ENCODE measurements at places on chromosomes 2 and 18.

DNA sequence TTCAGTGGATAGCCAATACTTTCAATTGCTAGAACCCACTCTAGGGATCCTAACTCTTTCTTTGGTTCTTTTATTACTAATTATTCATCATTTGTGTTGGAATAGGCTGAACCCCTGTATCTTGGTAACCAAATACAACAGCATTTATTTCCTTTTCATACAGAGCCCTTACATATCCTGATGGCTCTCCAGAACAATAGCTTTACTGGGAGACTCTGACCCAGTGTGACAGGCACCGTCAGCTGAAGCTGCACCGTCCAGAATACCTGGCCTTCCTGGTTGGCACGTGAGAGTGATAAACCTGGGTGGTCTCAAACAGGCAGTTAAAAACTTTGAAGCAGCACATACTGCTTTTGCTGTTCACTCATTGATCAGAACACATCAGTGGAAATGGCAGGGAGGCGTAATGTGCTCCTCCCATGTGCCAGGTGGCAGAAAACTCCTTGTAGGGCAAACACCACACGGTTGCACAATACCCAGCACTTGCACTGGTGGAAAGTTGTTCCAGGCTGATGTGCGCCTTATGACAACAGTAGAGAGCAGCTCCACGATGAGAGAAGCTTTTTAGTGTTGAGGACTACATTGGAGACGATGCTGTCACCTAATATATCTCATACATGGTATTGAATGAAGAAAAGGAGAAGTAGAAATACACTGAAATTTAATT, 456.2 kb downstream of the PARD3B start:
- peaks cover 18% of the 10 kb centered on the region for H3K4me1 ChIP-seq
- DNase-seq = no peak
- no peaks in the 10 kb centered on the region for H3K27me3 ChIP-seq
- no peak overlapping the region for H3K4me3 ChIP-seq
- no peak overlapping the region for H3K27ac ChIP-seq
- H3K36me3 ChIP-seq = no peaks in the 10 kb centered on the region

DNA sequence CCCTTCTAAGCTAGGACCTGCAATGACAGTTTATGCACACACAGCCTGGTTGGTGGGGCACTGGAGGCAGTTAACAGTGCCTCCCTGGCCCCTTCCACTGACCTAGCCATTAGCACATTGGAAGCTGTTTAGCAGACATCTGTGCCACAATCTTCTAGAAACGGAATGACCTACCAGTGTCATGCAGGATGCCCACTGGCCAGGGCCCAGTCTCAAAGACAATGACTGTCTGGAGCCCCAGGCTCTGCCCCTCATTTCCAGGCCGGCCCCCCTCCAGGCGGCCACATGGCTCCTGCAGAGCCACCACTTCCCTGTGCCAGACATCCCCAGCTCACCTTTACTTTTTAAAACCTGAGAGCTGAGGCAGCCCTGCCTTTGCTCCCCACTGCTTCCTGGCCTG, 123.5 kb upstream of the CAPN13 start:
- H3K27ac ChIP-seq = no peak overlapping the region
- no peaks in the 10 kb centered on the region for H3K4me1 ChIP-seq
- no peaks in the 10 kb centered on the region for H3K36me3 ChIP-seq
- no peak for DNase-seq
- no peak overlapping the region for H3K4me3 ChIP-seq
- H3K27me3 ChIP-seq = no peaks in the 10 kb centered on the region

DNA sequence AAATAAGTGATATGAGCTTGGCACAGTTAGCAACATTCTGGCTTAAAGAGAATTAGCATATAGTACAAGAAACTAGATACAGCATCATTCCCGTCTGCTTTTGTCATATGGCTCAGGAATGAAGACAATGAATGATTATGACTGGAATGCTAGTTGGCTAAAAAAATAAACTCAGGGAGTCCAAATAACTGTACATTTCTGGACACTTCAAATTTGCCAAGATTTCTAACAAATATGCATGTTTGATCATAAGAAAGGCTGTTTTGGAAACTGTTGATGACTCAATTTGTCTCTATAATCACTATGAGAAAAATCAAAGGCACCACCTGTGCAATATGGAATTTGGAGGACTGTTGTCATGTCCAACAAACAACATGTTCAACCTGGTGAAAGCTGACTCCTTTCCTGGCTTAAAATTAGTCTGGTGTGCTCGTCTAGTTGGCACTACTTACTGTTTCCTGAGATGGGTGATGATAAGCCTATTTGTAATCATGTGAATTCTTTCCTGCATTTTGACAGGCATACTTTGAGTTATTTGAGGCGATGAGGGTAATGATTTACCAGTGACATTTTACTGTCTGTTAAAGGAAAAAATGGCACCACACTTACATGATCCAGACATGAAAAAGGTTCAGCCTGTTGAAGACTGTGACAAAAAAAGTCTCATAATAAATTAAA, 133.9 kb upstream of the CDH20 start:
- H3K27me3 ChIP-seq = no peaks in the 10 kb centered on the region
- H3K36me3 ChIP-seq = no peaks in the 10 kb centered on the region
- H3K4me1 ChIP-seq = no peaks in the 10 kb centered on the region
- H3K27ac ChIP-seq = no peak overlapping the region
- H3K4me3 ChIP-seq = no peak overlapping the region

- no peaks in the 10 kb centered on the region for H3K36me3 ChIP-seq
- H3K27ac ChIP-seq = no peak overlapping the region
- no peak for DNase-seq
- no peak overlapping the region for H3K4me3 ChIP-seq
- H3K4me1 ChIP-seq = no peaks in the 10 kb centered on the region
- H3K27me3 ChIP-seq = no peaks in the 10 kb centered on the region
Observed at GRCh38 chr2:170586571-170587095, 128.5 kb upstream of the SP5 start.

DNA sequence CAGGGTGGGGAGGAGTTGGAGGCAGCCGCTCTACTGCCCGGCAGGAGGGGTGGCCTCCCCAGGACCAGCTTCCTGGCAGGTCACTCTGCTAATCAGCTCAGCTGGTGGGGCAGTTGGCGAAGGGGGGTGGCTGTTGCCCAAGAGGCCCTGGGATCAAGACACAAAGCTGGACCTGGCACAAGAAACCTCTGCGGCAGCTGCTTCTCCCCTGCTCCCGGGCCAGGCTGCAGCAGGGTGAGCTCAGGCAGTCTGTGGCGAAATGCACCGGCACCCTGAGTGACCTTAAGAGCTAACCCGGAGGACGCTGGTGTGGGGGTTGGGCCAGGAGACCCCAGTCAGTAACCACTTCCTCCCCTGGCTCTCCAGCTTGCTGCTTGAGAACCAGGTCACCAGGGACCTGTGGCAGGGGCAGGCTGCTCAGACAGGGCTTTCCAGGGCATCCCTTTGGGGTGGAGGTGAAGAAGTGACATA, 31.1 kb downstream of the TOGARAM2 start:
- peak; percentile 61 for DNase-seq
- peaks cover 2% of the 10 kb centered on the region for H3K36me3 ChIP-seq
- peak overlapping the region; percentile 56 for H3K4me3 ChIP-seq
- H3K27me3 ChIP-seq = no peaks in the 10 kb centered on the region
- H3K4me1 ChIP-seq = peaks cover 81% of the 10 kb centered on the region

- no peak overlapping the region for H3K4me3 ChIP-seq
- peaks cover 50% of the 10 kb centered on the region for H3K36me3 ChIP-seq
- no peaks in the 10 kb centered on the region for H3K27me3 ChIP-seq
- DNase-seq = no peak
- peak overlapping the region; percentile 45 for H3K27ac ChIP-seq
Observed at GRCh38 chr18:3256693-3257626, 5.0 kb upstream of the MYL12B start.

DNA sequence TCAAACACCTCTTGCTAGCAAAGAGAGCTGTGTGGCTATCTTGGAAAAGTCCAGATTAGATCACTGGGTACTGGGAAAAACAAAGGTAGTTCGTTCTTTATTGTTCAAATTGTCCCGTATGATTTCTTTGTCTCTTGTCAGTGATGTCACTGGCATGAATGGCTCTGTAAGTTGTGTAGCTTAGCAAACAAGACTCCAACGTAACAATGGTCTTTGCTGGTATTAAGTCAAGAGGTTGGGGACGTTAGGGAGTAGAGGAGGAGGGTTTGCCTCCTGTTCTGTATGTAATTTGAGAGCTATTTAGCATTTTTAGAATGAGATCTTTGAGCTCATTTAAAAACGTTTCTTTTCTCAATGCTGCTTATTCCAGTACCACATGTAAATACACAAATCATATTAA, 216.5 kb upstream of the SP5 start:
- no peaks in the 10 kb centered on the region for H3K36me3 ChIP-seq
- H3K4me3 ChIP-seq = no peak overlapping the region
- no peak overlapping the region for H3K27ac ChIP-seq
- H3K27me3 ChIP-seq = peaks cover 11% of the 10 kb centered on the region

DNA sequence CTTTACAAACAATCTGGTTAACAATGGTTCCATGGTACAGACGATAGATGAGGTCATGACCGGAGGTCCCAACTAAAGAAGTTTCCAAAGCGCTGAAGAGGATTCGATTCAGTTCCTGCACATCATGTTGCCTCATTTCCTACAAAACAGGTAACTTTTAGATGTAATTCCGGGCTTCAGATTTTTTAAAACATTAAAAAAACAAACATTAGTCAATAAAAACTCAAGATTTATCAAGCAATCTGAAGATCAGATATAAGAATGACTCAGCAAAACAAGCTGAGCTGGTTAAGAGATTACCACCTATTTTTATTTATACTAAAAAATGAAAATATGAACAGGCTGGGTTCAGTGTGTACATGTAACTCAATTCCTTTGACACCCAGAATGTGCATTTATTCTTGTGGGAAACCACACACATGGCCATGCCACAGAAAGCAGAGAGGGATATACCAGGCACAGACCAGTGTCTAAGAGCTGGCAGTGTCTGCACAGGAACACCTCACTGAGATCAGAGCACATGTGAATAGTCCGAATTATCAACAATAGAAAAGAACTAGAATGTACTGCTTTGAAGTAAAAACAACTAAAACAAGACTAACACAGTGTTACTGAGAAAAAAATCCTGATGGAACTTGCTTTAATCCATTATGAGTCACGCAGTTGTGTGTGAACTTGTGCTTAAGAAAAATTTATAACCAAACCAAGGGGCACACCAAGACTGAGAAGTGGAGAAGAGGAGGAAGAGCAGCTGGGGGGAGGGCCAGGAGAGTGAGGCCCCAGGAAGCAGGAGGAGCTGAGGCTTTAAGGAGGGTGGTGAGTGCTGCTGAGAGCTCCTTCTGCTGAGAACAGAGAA, 9.5 kb downstream of the USP40 start:
- peaks cover 21% of the 10 kb centered on the region for H3K36me3 ChIP-seq
- no peak overlapping the region for H3K4me3 ChIP-seq
- H3K4me1 ChIP-seq = peaks cover 6% of the 10 kb centered on the region
- no peak for DNase-seq
- no peak overlapping the region for H3K27ac ChIP-seq
